ENCODE measurements at places on chromosomes 2 and 18.

- DNase-seq = no peak
Measured at GRCh38 chr2:145379934-145380333, 860.0 kb upstream of the ZEB2 start.

DNA sequence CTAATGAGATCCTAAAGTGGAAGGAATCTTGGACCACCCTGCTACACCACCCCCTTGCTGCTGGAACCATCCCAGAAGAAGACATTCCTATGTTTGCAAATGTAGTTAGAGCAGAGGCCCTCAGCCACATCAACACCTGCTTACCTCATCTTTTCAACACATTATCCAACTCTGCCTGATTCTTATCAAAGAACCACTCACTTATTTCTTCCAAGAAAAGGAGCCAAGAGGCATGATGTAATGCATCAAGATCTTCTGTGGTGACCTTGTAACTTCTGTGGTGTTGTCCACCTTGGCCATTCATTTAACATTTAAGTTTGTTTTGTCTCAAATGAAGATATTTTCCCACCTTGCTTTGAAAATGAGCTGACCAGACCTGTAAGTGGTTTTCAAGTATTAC lies 338.1 kb downstream of the CTNNA2 start:
- no peak for DNase-seq

DNA sequence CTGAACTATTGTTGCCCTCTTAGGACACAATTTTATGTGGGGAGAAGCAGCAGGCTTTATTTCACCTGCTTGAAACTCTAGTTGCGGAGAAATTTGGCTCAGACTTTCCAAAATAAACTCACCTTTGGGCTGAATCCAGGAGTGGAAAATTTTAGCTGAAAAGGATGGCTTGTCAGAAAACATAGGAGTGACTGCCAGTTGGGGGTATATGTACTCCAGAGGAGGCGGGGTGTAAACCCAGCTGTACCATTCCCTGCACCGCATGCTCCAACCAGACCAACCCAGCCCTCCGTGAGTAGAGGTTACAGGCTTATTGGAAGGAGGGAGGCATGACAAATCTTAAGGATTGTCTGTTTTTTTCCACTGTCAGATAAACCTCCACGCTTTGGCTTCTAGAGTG lies 53.8 kb downstream of the PRKCE start:
- DNase-seq = no peak

GRCh38 chr2:237310515-237311114 lies 103.3 kb downstream of the COL6A3 start:
- no peak for DNase-seq

GRCh38 chr2:37776487-37776886 lies 105.0 kb upstream of the CDC42EP3 start:
- peak; percentile 97 for DNase-seq

GRCh38 chr18:59048378-59048777 lies 91.3 kb upstream of the SEC11C start:
- DNase-seq = no peak

DNA sequence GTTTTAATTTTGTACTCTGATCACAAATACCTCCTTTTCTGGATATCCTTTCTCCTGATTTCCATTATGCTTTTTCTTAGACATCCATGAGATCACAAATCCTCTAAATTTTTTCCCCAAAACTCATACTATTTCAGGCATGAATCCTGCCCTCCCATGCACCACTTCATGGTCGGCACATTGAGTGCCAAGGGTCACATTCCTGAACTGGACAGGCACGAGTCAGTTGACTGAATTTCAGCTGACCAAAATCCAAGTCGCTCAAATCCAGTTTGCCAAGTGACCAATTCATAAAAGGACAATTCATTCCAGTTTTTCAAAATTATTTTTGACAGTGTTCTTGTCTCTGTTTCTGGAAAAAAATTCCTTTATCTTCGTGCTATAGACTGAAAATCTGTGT lies 22.1 kb downstream of the DYNAP start:
- no peak for DNase-seq

GRCh38 chr18:45275367-45276113 lies 339.7 kb upstream of the SLC14A2 start:
- DNase-seq = no peak

GRCh38 chr2:20608666-20609348 lies 42.1 kb downstream of the HS1BP3 start:
- peak; percentile 39 for DNase-seq

GRCh38 chr2:10326151-10326616 lies 23.5 kb downstream of the HPCAL1 start:
- no peak for DNase-seq

GRCh38 chr2:68521037-68521436 lies 53.7 kb downstream of the APLF start:
- DNase-seq = no peak

DNA sequence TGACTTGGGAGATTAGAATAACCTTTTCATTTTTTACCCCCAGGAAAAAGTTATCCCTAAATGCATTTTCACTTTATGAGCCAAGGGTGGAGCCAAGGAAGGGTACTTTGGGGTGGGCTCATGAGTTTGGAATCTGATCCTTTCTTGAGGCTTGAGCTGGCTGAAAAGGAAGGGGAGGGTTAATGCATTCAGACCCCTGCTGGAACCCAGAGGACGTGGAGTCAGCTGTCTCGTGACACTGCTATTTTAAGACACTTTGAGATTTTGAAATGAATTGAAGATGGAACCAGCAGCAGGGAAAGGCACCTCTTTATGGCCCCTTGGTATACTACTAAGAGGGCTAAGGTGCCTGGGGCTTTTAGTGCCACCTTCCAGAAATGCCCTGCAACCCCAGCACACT lies 90.4 kb downstream of the MARCHF4 start:
- DNase-seq = no peak

- DNase-seq = peak; percentile 75
Measured at GRCh38 chr2:23375448-23375847, 9.5 kb upstream of the KLHL29 start.
